NCI-H2029 treated with DMSO at 0.1 percent for 48 hours (cell line): ENCODE measurements at places on chromosomes 5 and 9.

GRCh38 chr5:119275146-119275545 is 80.7 kb upstream of the TNFAIP8 start:
- no peak for DNase-seq

DNA sequence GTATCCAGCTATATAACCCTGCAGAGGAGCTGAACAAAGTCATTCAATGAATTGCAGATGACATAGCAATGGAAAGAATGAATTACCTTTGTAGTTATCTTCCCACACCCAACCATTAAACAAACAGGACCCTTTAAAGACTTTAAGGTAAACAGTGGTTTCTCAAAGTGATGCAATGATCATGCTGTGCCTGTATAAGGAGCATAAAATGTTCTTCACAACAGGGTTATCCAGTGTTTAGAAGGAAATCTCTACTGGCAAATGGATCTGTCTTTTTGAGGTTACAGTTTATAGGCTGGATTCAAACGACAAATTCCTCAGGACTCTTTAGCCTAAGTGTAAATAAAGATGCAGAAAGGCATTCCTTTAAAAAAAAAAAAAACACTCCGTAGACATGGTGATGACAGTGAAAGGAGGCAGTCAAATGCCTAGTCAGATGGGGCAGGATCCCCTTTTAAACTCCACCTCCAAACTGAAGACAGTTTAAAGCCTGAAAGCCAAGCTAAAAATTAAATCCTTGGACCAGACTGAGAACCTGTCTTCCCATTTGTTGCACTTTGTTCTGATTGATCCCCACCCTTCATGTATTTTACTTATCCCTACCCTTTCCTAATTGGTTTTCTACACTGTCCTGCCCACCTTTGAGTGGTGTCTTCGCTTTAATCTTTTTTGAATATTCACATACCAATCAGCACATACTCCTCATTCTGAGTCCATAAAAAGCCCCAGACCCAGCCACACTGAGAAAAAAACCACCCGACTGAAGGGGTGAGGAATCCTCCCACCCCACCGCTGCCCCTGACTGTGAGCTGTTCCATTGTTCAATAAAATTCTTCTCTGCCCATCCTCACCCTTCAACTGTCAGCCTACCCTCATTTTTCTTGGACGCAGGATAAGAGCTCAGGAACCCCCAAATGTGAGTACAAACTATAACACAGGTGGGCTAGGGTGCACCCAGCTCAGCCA is 761.3 kb upstream of the DMAC1 start:
- no peak for DNase-seq

GRCh38 chr5:1643651-1644392 is 120.1 kb upstream of the LPCAT1 start:
- DNase-seq: no peak

DNA sequence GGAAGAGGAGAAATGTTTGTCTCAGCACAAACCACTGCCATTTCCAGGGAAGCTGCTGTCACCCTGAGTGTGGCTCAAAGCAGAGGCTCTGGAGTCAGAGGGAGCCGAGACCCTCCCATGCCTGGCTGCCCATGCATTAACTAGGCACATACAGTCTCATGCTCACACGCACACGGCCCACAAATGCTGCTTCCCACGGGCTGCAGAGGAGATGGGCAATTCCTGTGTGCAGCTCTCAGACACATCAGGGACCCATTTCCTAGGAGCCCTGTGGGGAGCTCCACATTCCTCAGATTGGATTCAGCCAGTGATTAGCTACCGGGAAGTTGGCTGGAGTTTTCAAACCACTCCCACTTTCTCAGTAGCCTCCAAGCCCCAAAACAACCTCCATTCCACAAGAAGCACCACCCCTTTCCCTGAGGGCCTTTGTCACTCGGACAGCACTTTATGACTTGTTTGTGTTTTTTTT is 9.1 kb upstream of the PTGES start:
- DNase-seq: no peak

GRCh38 chr5:150190503-150190979 is 679 bp downstream of the SLC6A7 start:
- DNase-seq: no peak

- DNase-seq: no peak
Measured at GRCh38 chr5:80761176-80761575, 106.4 kb upstream of the DHFR start.

GRCh38 chr9:21730899-21731298 is 71.5 kb upstream of the MTAP start:
- no peak for DNase-seq

GRCh38 chr9:120735415-120736126 is 21.3 kb upstream of the MEGF9 start:
- DNase-seq: no peak

DNA sequence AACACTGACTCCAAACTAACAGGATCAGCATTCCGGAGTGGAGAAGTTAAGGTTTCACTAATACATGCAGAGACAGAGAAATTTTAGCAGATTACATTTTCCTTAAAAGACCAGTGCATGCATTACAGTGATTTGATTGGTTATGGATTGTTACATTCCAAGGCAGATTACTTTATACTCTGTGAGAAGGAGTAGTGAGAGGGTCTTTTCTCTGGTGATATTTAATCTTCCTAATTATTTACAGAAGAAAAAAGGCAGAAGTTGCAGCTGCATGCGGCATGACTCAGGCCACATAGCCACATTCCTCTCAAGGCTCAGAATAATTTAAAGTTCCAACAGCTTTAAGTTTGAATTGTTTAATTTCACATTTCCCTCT is 53.0 kb upstream of the PDZD2 start:
- DNase-seq: no peak

GRCh38 chr5:138974227-138975063 is 99.3 kb upstream of the LRRTM2 start:
- peak; percentile 82 for DNase-seq

GRCh38 chr9:109251080-109251775 is 69.6 kb downstream of the EPB41L4B start:
- peak; percentile 94 for DNase-seq

GRCh38 chr5:129460672-129460935 is 506 bp downstream of the ADAMTS19 start:
- DNase-seq: no peak

DNA sequence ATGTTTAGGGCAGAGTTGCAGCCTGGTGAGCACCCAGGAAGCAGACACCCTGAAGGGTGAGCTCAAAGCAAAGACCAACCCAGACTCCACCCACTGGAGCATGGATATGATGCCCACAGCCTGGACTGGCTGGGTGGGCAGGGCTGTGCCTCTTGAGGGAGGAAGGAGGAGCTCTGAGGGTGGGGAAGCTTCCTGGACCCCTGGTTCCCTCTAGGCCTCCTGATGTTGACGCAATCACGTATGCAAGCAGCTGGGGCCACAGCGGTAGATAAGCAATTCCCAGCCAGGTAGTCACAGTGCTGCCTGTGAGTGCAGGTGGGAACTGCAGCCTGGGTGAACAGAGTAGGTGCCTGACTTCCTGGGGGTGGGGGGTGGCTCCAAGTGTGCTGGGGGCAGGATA is 271.5 kb downstream of the CDK5RAP2 start:
- DNase-seq: no peak

GRCh38 chr9:121294866-121295661 is 27.1 kb downstream of the GSN start:
- no peak for DNase-seq

- no peak for DNase-seq
Measured at GRCh38 chr9:86668488-86668887, 278.8 kb downstream of the GAS1 start.

DNA sequence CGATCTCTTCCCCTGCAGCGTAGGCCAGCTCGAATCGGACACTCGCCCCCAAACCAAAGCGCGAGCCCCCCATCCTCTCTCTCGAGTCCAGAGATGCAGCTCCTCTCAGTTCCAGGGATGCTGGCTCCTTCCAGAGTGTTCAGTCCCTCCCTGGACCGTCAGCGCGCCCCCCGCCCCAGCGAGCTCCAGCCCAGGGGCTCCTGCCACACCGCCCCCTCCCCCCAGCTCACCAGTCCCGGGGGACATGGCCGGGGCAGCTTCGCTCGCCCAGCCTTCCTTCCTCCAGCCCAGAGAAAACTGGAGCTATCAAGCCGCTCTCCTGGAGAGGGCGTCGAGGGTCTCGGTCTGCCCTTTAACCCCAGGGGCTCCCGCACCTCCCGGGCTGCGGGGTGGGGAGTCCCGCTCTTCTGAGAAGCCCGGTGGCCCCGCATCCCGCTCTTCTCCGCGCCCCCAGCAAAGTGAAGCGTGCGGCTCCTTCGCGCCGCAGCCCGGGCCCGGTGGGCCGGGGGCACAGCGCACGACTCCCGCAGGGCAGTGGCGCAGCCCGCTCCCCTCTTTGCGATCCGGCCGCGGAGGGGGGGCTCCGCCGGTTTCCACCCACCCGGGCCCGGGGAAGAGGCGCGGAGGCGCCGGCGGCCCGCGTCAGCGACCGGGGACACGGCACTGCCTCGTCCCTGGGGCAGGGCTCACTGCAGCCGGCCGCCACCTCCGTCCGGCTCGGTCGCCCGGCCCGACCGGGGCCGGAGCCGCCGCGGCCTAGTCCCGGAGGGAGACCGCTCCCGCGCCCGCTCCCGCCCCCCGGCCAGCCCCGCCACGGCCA is 587 bp downstream of the MIER3 start:
- no peak for DNase-seq

DNA sequence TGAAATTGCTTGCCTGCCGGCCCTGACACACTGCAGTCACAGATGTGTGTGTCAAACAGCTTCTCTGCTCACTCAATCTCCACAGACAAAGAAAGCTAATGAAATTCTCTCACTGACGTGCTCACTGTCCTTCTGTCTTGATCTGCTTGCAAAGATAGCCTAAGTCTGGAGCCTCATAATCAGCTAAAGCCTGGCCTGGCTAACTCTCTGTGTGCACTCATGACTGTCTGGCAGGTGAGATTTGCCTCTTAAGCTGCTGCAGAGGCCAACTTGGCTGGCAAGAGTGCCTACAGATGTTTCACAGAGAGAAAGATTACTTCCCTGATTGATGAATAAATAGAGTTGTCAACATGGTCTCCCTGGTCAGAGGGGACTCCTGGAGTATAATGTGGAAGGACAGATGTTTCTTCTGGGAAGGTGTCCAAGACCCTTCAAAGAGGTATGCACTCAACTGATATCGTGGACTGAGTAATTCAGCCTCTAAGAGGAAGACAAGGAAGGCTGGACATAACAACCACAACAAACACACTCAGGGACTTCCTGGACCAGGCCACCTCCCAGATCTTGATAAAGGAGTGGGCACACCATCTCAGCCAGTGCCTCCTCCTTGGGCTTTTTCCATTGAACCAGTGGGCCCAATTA is 362.0 kb downstream of the SPOCK1 start:
- DNase-seq: peak; percentile 62

GRCh38 chr9:1748407-1748806 is 266.7 kb upstream of the SMARCA2 start:
- DNase-seq: no peak

- no peak for DNase-seq
Measured at GRCh38 chr5:81427566-81427965, 33.6 kb upstream of the ACOT12 start.

DNA sequence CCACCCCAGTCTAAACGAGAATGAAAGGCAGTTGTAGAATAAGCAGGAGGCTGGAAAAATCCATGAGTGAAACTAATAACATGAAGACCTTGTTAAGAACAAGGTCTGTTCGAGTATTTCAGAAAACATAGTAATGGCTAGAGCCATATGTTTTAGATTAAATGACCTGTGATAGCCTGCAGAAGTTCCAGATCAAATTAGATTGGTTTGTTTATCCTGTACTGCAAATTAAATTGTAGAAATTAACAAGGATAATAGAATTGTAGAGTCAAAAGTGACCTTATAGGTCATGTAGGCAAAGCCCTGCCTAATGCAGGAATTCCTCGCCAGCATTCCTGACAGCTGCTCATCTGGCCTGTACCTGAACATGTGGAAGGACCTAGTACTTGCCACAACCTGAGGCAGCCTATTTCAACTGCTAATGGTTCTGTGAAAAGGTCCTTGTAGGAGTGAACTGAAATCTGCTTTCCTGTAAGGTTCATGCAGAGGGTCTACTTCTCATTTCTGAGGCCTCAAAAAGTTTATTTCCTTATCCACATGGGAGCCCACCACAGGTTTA is 17.2 kb downstream of the LIX1 start:
- no peak for DNase-seq

- no peak for DNase-seq
Measured at GRCh38 chr9:93033531-93033930, 25.0 kb upstream of the SUSD3 start.

DNA sequence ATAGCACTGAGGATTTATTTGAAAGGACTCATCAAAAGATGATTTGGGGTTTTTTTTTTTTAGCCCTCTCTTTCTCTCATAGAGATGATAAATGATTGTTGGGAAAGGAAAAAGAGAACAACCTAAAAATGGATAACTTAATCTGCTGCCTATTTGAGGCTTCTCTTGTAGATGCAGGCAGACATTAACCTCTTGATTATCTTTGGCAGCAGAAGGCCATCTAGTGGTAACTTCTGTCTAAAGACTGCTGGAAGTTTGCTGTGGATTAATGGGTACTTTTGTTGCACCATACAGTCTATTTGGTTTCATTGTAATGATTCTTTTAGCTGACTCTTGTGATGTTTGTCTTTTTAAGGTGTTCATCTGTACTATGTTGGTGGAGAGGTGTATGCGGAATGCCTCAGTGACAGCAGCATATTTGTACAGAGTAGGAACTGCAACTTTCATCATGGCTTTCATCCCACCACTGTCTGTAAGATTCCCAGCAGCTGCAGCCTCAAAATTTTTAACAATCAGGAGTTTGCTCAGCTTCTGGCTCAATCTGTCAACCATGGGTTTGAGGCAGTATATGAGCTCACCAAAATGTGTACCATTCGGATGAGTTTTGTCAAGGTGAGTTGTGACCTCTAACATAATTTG is 18.8 kb downstream of the SMIM32 start:
- peak; percentile 33 for DNase-seq

DNA sequence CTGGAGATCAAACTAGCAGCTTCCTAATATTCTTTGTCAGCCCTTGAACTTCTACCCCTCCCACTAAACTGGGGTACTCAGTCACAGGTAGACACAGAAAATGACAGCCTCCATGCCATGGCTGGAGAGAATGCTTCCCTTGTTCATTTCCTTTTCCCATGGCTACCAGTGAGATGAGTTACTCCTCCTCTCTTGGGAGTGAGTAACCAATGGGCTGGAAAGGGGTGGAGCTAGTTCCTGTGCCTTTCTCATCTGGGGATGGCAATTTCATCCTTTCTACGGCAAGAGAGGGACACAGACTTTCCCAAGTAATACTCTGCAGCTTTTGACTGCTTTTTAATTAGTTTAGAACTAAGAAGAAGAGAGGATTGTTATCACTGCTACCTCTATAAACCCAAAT is 1045.6 kb upstream of the WWC1 start:
- DNase-seq: no peak

- DNase-seq: peak; percentile 72
Measured at GRCh38 chr5:169945831-169946261, 34.4 kb downstream of the INSYN2B start.

- DNase-seq: no peak
Measured at GRCh38 chr5:160363211-160363610, 7.2 kb downstream of the C1QTNF2 start.

GRCh38 chr5:176733406-176734262 is 76.7 kb upstream of the UNC5A start:
- no peak for DNase-seq

DNA sequence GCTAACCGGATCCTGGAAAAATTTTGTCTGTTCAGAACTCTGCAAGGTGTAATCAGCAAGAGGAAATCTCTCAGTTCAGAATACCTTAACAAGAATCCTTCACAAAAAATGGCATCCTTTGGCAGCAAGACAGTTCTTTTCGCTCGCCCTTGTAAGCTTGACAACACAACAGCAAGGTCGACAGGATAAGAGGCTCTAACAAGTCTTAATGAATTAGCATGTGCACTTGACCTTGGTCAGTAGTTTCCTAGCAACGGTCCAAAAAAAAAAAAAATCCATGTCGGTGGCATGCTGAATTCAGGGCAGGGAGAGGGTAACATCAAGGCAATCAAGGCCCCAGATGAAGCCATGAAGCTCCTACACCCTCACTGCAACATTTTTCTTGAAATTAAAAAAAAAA is 172.8 kb downstream of the APBA1 start:
- DNase-seq: no peak
